ENCODE measurements at places on chromosomes 7 and 10. TPM values are rescaled to one million over a fixed set of nuclear protein-coding genes. Genes with fewer than 3 reads are reported as not detected.

Gene TMEM196
- not detected for total RNA-seq

Gene KLHDC10
- 14.2 TPM for total RNA-seq

Gene EXOC4
- 51.9 TPM for total RNA-seq

Gene NPY4R2
- total RNA-seq, result not detected

DNA sequence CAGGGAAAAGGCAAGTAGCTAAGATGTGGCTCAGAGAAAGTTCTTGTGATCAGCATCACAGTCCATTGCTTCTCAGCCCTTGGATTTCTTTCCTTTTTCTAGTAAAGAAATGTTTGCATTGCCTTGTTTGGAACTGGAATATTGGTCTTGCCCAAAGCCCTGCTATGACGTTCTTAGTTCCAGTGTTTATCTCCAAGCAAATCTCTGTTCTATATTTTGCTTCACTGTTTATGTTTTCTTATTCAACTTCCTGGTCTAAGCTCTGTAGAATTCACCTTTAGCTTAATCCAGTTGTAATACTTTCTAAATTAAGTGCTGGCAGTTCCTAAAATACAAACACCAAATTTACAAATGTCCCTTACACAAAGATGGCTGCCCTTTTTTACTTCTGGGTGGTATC is 88.7 kb upstream of the ZNF438 start:
- no peak for DNase-seq

- no peak for DNase-seq
These were observed 103.7 kb downstream of the RBM20 start for GRCh38 chr10:110747609-110748464.

GRCh38 chr10:116286626-116287200 is 13.7 kb upstream of the GFRA1 start:
- no peak for DNase-seq

- no peak for DNase-seq
These were observed 1.2 kb downstream of the PPP1R9A start for GRCh38 chr7:94908323-94909178.

DNA sequence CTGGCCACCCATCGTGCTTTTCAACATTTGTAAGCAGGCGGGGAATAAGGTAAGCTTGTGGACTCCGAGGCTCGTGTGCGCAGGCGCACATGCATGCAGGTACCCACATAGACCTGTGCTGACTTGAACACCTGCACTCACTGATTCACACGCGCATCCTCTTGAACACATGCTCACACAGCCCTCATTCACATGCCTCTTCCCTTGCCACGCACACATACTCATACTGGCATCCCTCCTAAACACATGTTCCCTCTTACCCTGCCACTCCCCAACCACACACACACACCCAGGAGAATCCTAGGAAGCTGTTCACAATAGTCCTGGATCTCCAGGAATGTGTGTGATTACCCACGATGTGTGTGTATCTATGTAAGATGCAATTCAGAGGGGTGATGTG is 44.1 kb upstream of the LBX1 start:
- no peak for DNase-seq

GRCh38 chr10:75209086-75209920 is 1.3 kb upstream of the VDAC2 start:
- DNase-seq, result peak; percentile 31

DNA sequence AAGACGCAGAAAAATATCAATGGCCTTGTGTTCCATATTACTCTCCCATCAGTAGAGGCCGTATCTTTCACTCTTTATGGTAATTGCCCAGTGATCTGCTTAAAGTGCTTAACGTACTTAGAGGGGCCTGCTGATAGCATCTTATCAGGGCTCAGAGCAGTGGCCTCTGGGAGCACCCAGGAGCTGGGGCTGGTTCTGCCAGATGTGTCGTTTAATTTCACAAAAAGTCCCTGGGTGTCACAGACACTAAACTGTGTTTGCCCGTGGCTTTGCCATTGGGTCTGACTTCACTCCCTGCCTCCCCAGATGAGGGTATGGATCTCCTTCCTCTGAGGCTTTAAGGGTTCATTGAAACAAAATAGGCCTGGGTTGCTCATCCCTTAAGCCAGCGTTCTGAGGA is 435.3 kb downstream of the GATA3 start:
- DNase-seq, result no peak

GRCh38 chr7:139960157-139960556 is 102.6 kb downstream of the PARP12 start:
- no peak for DNase-seq

Data from activated CD4-positive, alpha-beta T cell treated with anti-CD3 and anti-CD28 coated beads for 36 hours (primary cell).